ENCODE measurements at places on chromosomes 3 and 15.

- no peak for DNase-seq
Measured at GRCh38 chr3:104362319-104362718, 1004.4 kb upstream of the ALCAM start.

- DNase-seq, result no peak
Measured at GRCh38 chr15:38414357-38414756, 39.6 kb upstream of the FAM98B start.

GRCh38 chr15:47857776-47858167, 140.5 kb downstream of the SEMA6D start:
- DNase-seq, result no peak

GRCh38 chr3:127678315-127678599, 5.5 kb downstream of the ABTB1 start:
- no peak for DNase-seq

DNA sequence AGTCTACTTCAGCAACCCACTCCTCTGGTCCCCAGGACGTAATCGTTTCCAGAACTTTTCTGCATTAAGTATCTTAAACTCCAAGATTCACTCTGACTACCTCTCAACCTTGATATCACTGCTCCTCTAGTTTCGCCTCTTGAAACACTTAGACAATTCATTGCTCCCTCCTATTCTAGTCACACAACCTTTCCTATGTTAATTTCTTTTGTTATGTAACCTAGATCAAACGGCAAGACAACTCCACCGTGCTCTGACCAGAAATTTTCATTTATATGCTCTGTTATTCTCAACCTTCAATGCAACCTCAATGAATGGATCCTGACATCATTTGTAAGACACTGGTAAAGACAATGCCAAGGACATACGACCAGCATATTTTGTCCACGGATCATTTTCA, 71.3 kb downstream of the CADM2 start:
- DNase-seq, result no peak

DNA sequence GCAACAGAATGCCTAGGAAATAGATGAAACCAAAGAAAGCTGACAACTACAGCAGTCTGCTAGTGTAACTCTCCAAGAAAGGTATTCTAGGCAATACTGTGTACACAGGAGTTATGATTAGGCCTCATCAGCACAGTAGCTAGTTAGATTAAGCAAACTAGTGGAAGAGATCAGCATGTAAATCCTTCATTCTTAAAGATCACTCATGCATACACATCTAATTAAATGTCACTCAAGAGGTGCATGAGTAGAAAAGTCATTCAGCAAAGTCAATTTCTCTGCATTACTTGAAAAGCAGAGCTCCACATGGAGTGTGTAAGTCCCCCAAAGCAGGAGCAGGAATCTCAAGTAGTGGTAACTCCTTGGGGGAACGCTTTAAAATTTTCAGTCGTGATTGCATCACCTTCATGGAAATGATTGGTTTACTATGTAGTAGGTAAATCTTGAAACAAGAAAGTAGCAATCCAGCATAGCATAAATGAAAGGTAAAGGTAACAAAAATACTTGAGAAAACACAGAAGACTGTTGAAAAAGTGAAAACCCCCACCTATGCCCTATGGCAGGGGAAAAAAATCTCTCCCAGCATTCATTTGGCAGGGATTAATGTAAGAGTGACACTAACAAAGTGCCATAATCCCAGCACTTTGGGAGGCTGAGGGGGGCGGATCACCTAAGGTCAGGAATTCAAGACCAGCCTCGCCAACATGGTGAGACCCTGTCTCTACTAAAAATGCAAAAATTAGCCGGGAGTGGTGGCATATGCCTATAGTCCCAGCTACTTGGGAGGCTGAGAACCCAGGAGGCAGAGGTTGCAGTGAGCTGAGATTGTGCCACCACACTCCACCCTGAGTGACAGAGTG, 29.4 kb upstream of the PPIB start:
- no peak for DNase-seq

- no peak for DNase-seq
Measured at GRCh38 chr15:99163271-99164062, 58.6 kb downstream of the SYNM start.

DNA sequence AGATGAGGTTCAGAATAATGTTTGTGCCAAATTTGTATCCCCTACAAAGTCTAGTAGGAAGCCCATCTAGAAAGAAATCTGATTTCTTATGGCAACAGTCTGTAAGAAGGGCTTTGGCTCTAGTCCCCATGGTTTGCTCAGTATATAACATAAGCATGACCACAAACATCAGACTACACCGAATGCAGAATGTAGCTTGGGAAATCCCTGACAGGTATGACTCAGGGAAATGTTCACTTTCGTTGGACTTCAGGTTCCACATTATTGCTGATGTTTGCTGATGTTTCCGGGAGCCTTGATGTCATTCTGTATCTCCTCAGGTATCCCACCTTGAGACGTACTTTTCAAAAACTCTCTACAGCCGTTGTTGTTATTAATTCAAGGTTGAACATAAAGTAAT, 304.4 kb upstream of the TGFBR2 start:
- DNase-seq, result no peak

GRCh38 chr3:183515968-183516851, 39.3 kb downstream of the KLHL6 start:
- DNase-seq, result no peak

DNA sequence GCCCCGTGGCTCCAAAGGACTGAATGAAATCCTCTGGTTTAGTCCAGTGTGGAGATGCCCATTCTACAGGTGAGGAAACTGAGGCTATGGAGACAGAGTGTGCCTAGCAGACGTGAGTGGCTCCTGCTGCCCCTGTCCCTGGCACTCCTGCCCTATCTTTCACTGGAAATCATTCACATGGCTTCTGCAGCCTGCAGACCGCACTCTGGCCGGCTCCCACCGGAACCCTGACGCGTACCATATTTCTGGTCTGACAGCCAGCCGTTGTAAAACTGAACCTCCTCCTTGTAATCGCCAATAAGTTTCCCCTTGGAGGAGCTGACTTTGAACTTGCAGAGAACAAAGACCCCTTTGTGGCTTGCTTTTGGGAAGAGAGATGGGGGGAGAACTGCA, 136.5 kb downstream of the CHSY1 start:
- no peak for DNase-seq

DNA sequence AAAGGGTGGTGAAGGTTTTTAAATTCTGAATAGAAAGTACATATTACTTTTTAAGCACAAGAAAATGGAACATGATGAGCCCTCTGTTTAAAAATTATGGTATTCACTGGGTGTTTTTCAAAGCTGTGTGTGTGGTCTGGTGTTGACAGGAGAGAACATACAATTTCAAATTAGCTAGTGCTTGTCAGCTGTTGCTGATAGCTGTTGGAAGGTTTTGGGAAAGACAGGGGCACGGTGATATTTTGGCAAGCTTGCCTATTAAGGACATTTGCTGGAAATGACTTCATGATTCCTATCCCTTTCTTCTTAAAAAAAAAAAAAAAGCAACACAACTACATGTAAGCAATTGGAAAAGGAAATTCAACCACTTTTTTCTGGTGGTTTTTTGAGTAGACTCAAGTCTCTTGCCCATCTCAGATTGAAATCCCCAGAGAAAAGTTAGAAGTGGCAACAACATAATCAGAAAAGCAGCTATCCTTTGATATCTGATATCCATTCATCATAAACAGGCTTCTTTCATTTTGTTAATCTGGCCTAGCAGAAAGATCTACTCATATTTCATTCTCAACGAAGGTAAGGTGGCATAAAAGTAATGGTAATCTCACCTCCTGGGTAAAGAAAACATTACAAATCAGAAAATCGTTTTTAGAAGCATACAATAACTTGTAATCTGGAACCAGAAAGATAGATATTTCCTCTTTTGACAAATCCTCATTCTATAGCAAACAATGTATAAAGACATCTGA, 130.0 kb downstream of the RBMS3 start:
- DNase-seq, result no peak

DNA sequence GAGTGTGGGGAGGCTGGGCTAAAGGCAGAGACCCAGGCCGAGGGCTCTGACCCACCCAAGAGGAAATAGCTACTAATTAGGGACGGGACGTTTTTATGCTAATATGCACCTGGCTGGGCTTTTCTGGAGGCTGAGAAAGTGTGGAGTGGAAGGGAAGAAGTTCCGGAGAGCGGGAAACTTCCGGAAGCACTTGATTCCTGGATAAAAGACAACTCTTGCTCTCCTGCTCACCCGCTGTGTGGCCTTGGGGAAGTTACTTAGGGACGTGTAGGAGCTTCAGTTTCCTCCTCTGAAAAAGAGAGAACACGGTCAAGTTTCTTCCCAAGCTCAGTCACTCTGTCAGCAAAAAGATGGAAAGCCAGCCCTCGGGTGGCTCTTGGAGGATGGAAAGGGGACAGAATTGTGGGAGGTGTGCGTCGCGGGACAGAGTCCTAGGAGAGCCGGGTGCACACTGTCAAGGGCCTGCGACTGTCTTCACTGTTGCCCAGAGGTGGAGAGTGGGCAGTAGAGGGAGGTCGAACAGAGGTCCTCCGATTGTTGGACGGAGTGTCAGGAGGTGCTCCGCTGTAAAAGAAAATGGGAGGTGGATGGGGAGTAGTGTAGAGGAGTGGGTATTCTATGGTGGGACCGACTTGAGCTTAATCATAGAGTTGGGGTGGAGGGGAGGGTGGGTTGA, 43.2 kb downstream of the EPHB3 start:
- DNase-seq, result no peak
